ENCODE measurements at places on chromosomes 7 and 10.
A peak's percentile ranks its signal among the peaks of the same experiment; 100 is the strongest.

GRCh38 chr7:142787034-142787768, 16.4 kb downstream of the PRSS2 start:
- no peak for DNase-seq

- DNase-seq = no peak
These were observed 46.6 kb upstream of the A1CF start for GRCh38 chr10:50931948-50932431.

GRCh38 chr7:80882213-80882801, 36.5 kb downstream of the SEMA3C start:
- no peak for DNase-seq

DNA sequence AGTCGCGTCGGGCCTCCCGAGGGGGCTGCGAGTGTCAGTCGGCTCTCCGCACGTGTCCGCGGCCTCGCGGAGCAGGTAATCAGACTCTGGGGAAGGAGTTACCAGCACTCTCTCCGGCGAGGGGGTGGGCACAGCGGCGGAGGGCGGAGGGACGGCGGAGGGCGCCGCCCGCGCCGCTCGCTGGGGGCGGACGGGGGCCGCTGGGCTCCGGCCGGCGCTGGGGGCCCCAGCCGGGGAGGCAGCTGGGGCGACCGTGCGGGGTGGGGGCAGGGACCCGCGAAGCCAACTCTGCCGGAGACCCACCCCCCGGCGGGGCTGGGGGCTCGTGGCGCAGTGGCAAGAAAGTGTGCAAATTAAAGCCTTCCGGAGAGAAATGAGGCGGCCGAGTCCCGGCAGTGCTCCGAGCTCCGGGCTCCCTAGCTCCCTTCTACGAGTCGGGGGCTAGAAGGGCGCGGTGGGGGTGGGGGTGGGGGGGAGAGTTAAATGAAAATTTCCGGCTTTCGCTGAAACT, at the start of gene CDK6:
Gene CDK6, minus strand, starts transcription at position 85 of the 511 bp plus-strand sequence. CDS start 3,250 bp downstream, outside the sequence.
- peak; percentile 12 for DNase-seq

GRCh38 chr10:93458821-93459257, 23.3 kb downstream of the MYOF start:
- DNase-seq = peak; percentile 69

GRCh38 chr10:87622314-87623004, 37.2 kb upstream of the PAPSS2 start:
- no peak for DNase-seq

DNA sequence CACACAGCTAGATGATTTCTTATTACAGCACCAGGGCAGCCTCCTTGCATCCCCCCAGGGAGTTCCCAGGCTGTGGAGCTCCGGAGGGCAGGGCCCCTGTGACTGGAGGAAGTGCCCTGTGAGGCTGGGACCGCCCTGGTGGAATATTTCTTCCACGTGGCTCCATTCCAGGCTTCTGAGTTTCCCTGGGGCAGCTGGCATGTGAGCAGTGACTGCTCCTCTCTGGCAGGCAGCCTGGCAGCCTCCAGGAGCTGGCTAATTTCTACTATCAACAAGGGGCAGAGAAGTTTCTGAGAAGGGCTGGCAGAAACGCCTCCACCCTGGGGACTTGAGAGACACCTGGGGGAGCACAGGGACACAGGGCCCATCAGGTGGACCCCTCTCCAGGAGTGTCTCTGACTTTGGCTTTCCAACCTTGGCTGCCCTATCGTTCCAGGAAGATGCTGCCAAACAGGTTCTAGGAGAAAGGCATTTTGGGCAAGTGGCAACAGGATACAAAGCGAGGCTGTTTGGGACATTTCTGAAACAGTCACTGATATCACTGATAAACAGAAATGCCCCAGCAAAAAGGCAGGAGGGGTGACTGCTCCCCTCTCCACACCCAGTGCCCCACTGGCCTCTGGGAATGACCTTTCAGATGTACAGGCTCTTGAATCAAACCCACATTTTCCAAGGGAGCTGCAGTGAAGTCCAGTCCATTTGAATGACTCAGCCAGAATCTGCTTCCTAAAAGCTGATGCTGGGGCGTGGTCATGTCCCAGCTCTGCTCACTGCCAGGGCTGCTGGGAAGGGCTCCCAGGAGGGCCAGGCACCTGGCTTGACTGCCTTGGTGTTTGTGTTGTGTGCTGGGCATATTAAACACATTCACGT, 16.1 kb downstream of the MYOF start:
- peak; percentile 51 for DNase-seq

- no peak for DNase-seq
These were observed 55.5 kb downstream of the MET start for GRCh38 chr7:116727432-116728009.

- DNase-seq = no peak
These were observed 10.8 kb downstream of the ANTXRL start for GRCh38 chr10:46297406-46298204.

GRCh38 chr10:28823501-28824075, 146.3 kb downstream of the BAMBI start:
- no peak for DNase-seq

DNA sequence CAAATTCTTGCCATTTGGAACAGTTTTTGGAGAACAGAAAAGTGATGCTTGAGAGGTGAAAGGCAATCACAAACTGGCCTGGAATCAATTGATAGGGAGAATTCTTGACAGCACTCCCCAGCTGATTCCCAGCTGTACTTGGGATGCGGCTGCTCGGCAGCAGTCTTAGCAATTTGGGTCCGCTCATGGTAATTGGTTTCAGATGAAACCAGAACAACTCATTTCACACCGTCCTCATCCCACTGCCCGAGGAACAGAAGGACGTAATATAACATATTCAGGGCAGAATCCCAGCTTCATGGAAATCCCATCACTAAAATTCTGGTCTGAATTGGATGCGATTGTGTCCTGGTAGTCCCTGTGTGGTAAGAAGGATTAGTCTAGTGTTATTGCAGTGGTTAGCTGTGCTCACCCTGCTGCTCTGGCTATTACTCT, 223.3 kb upstream of the FERD3L start:
- DNase-seq = no peak

DNA sequence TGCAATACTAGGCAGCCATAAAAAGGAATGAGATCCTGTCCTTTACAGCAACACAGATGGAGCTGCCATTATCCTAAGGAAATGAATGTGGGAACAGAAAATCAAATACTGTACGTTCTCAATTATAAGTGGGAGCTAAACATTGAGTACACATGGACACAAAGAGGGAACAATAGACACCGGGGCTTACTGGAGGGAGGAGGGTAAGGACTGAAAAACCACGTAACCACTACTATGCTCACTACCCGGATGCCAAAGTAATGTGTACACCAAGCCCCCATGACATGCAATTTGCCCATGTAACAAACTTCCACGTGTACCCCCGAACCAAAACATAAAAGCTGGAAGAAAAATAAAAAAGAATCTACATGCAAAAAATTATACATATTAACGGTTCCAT, 587.0 kb downstream of the PARD3 start:
- DNase-seq = no peak

DNA sequence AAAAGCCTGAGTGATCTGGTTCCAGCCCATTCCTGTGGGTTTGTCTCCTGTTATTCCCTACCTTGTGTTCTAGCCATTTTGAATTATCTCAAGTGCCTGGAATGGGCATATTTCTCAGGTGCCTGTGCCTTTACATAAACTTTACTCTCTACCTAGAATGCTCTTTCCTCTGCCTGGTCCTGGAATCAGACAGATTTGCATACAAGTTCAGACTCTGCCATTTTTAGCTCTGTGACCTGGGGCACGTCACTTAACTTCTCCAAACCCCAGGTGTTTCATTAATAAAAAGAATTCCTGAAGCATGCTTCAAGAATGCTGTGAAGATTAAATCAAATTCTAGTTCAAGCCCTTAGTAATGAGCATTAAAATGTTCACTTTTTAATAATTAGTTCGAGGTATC, 7.8 kb downstream of the DCLRE1A start:
- no peak for DNase-seq

DNA sequence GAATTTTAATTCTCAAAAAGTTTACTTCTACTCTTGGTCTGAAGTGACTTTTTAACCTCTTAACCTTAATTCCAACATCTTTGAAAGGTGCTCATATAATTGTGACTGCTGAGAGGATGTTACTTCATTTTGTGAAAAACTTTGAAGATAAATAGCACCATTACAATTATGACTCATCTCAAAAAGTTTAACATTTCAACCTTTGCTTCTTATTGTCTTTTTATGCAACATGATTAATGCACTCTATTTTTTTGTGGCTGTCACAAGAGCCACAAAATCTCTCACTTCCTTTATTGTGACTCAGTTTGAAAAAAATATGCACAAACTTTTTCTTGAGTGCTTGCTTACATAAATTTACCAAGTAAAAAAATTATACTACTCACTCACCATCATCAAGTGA, 383.1 kb downstream of the LRRTM3 start:
- no peak for DNase-seq

DNA sequence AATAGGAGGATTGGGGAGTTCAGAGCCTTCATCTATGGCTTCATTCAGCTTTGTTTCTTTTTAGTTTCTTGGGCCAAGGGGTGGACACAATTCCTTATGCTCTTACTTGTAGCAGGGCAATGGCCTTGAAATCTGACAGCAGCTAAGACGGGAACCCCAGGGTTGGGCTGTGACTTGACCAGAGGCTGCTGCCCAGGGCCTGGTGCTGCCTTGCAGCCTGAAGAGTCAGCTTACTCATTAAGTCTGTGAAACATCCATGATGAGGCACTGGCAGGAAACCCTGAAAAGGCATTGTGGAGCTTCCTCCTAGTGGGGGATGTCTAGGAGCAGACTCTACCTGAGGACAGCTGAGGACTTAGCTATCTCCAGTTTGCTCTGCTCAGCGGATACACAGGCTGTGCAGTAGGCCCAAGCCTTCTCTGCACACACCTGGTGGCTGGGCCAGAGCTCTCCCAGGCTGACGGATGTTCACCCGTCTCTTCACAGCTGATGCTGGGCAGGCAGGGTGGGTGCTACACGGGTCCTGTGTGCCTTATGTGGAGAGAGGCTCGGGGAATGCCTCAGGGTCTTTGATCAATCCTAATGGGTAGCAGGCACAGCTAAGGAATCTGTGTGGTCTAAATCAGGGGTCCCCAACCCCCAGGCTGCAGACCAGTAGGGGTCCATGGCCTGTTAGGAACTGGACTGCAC, 17.8 kb downstream of the CXCL12 start:
- DNase-seq = no peak

GRCh38 chr10:111338035-111338434, 261.2 kb downstream of the ADRA2A start:
- DNase-seq = no peak

Measured in GOT3 (cell line).